ENCODE measurements at places on chromosomes 4 and X. TPM values are rescaled to one million over a fixed set of nuclear protein-coding genes. Genes with fewer than 3 reads are reported as not detected.

The YIPF7 gene
- not detected for total RNA-seq

The CLDN34 gene
- not detected for total RNA-seq

The FLNA gene
- 763 TPM for total RNA-seq

The DDIT4L gene
- 9.5 TPM for total RNA-seq

The FGA gene
- total RNA-seq = not detected

Measured in melanocyte of skin (primary cell).